CD4-positive, alpha-beta T cell treated with Interleukin-21 for 1 hour (primary cell): ENCODE measurements at places on chromosomes 4 and X.

GRCh38 chr4:88660446-88661294 is 37.0 kb downstream of the NAP1L5 start:
- no peak for DNase-seq

- no peak for DNase-seq
Observed at GRCh38 chr4:103032574-103032973, 13.1 kb upstream of the SLC9B1 start.

- DNase-seq, result no peak
Observed at GRCh38 chrX:49809891-49810632, 19.0 kb upstream of the PAGE4 start.

DNA sequence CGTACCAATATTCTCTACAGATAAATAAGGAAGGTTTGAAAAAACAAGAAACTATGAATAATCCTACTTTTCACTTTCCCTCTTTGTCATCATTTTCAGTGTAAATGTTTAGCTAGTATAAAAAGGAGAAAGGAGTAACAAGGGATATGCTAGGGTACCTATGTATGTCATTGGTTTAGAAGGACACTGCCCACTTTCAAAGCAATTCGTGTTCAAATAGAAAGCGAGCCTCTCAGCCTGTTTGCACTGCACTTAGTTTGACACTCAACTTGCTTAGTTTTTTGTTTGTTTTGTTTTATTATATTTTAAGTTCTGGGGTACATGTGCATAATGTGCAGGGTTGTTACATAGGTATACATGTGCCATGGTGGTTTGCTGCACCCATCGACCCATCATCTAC is 21.6 kb upstream of the RXFP1 start:
- no peak for DNase-seq
